ENCODE measurements at places on chromosomes 4 and X.

- DNase-seq, result peak; percentile 28
Observed at GRCh38 chr4:42865572-42866189, 26.8 kb upstream of the GRXCR1 start.

GRCh38 chr4:2750719-2751605 is 5.2 kb downstream of the TNIP2 start:
- DNase-seq, result no peak

GRCh38 chr4:80419946-80420345 is 84.4 kb downstream of the CFAP299 start:
- no peak for DNase-seq

DNA sequence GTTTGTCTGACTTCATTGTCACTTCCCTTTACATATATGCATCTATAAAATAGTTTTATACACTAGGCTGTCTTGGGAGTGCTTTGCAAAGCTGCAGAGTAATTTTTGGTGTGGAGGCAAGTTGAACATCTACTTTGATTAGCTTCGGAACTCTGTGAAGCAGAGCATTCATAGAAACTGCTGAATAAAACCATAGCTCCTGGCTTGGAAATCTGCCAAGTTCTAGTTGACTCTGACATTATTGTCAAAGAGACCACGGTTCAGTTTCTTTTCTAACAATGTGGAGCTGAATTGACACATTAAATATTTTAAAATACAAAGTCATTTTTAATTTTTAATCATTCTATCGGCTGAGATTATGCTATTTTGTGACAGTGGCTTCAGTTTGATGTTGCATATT is 335.0 kb downstream of the BMPR1B start:
- no peak for DNase-seq

DNA sequence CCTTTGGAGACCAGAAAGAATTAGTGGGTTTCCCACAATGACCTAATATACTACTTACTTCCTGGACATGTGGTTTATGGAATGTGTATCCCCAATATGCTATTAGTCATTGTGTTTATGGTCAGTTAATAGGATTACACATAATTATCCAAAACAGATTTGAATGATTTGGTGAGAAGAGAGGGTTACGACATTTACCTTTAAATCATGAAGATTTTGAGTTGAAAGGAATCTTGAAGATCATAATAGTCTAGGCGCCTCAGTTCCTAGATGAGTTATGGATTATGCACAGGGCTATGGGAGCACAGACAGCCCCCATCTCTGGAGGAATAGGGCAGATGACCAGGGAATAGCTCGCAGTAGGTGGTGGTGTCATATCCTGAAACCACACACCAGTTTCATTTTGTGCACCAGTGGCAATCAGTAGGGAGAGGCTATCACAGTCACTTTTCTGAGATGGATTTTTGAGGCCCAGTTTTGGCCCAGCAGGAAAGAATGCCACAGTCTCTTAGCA is 61.3 kb downstream of the SEPTIN11 start:
- DNase-seq, result no peak

- DNase-seq, result no peak
Observed at GRCh38 chrX:103423955-103424638, 47.8 kb downstream of the BEX3 start.

DNA sequence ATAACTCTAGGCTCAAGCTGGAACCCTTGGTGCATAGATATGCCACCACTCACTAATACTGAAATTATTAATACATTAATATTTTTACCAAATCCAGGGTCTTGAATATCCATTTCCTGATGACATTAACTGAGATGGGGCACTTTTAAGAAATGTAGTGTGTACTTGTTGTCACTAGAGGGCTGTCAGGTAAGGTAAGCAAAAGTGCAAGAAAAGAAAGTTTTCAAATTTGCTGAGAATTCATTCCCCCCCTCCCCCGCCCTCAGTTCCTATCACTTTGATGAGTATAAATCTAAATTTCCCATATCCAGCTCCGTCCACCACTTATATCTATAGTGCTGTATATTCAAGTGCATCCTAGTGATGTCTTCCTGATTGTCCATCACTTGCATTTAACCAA is 20.5 kb upstream of the WDR44 start:
- DNase-seq, result no peak

DNA sequence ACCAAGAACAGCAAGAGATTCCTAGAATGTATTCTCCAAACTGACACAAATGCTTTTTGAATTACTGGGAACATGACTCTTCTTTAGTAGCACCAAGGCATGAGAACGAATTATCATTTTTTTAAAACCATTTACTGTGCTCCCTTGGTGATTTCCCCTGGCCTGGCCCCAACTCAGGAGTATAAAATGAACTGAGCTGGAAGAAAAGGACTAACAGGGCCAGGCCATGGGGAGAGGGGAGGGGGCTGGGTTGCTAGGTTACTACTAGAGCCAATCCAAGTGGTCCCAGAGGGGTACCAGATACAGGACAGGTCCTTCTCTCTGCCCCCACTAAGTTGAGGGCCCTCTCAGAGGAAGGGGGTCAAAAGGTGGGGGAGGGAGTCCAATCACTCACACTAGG is 23.1 kb downstream of the SASH3 start:
- no peak for DNase-seq

DNA sequence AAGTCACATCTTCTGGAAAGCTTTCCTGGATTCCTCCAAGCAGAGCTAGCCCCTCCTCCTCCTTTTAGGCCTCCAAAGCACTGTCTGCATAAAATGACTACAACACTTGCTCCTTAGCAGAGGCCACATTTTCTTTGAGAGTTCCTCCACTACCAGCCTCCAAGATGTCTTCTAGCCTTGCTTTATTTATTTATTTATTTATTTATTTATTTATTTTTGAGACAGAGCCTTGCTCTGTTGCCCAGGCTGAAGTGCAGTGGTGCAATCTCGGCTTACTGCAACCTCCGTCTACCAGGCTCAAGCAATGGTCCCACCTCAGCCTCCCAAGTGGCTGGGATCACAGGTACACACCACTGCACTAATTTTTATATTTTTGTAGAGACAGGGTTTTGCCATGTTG is 4.6 kb upstream of the GPC4 start:
- DNase-seq, result no peak

GRCh38 chr4:186392017-186392416 is 126.0 kb downstream of the F11 start:
- DNase-seq, result no peak

- DNase-seq, result peak; percentile 26
Observed at GRCh38 chrX:40866893-40867292, 131.6 kb upstream of the MED14 start.
